GM19239 (cell line): ENCODE measurements at places on chromosomes 5 and 9.

- no peak for DNase-seq
These were observed 170.0 kb downstream of the NTRK2 start for GRCh38 chr9:84839541-84839940.

GRCh38 chr9:92325269-92325990 lies at the start of the genes CENPP and NOL8:
Gene CENPP (plus strand): TSS chr9:92325953.
Gene NOL8 (minus strand): TSS chr9:92325350. CDS start chr9:92324161, 1,189 bp downstream.
- peak; percentile 69 for DNase-seq

DNA sequence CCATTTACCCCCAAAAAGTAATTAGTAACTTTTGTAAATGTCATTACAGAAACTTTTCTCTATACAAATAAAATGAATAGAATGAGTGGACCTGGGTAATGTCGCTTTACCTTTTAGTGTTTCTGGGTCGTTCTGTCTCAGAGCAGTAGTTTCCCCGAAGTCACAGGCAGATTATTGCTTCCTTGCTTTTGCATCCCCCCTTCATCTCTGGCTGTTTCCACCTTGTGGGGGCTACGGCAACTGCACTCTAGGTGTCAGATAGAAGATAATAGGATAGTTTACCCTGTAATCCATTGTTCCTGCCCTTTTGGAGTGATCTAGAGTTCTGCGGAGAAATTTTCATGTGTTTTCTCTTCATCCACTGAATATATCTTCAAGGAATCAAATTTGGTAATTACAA lies 68.7 kb downstream of the PRR16 start:
- no peak for DNase-seq

GRCh38 chr5:161921781-161922180 lies 73.9 kb downstream of the GABRA1 start:
- DNase-seq: no peak

DNA sequence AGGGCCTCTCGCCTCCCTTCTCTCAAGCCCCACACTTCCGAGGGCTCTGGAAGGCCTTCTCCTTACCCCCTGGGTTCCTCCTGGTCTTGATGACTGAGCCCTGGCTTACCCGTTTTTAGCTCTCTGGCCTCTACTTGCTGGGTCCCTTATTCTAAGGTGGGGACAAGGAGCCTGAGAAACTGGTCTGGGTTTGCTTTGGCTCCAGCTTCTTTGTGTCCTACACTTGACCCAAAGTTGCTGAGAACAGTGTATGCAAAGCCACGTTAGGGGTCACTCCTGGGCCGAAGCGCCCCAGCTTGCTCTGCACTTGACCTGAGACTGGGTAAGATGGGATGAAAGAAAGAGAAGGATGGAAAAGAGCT lies 788 bp downstream of the ZNF346 start:
- no peak for DNase-seq

GRCh38 chr5:140627972-140628371 lies 5.0 kb downstream of the CD14 start:
- DNase-seq: no peak

DNA sequence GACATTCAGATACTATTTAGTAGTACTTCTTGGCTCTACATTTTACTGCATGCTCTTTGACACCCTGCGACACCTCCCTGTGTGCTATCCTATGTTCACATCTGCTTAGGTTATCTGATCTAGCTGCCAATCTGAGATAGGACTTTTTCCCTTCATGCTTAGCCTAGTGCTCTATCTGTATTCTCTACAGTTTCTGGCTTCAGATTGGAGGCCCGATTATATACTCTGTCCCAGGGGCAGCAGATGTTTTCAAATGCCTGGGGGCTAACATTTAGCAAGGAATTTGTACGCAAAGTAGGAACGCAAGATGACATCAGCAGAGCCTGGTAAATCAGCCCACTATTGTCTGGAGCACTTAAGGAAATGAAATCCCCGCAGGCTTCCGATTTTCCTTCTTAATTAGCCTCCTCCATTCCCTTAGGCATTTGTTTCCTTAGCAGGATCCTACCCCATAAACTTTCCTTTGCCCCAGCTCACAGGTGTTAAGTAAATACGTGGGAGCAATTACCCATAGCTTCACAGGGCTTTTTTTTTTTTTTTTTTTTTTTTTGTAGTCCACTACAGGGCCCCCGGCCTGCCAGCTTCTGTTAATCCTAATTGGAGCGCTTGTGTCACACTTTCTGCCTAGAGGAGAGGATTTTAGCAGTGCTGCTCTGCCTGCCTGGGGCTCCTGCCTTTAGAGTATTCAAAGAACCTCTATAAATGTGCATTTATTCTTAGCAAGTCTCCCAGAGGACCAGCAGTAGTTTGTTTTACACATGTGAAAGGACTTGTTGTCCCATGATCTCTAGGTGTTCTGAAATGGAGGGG lies 61.1 kb upstream of the LPAR1 start:
- no peak for DNase-seq

GRCh38 chr5:77945874-77946273 lies 169.7 kb upstream of the TBCA start:
- no peak for DNase-seq

DNA sequence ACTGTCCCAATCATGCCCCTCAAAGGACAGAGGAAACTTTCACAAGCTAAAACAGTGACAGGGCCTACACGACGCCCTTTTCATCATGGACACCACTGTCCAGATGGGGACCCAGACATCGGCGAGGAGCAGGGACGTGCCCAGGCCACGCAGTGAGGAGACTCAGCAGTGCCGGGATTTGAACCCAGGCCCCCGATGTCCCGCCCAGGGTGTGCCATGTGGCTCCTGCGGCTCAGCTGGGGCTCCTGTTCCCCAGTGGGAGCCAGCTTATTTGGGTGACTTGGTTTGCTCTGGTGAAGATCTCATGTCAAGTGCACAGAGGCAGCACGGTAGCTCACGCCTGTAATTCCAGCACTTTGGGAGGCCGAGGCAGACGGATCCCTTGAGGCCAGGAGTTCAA lies 82.2 kb downstream of the STK10 start:
- no peak for DNase-seq

DNA sequence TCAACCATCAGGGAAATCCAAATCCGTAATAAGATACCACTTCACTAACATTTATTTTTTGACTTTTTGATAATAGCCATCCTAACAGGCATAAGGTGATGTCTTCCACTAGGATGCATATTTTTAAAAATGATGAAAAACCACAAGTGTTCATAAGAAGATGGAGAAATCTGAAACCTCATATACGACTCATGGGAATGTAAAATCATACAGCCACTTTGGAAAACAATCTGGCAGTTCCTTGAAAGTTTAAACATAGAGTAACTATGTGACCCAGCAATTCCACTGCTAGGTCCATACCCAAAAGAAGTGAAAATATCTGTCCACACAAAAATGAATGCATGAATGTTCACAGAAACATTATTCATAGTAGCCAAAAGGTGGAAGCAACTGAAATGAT lies 431.0 kb downstream of the ENC1 start:
- DNase-seq: no peak

DNA sequence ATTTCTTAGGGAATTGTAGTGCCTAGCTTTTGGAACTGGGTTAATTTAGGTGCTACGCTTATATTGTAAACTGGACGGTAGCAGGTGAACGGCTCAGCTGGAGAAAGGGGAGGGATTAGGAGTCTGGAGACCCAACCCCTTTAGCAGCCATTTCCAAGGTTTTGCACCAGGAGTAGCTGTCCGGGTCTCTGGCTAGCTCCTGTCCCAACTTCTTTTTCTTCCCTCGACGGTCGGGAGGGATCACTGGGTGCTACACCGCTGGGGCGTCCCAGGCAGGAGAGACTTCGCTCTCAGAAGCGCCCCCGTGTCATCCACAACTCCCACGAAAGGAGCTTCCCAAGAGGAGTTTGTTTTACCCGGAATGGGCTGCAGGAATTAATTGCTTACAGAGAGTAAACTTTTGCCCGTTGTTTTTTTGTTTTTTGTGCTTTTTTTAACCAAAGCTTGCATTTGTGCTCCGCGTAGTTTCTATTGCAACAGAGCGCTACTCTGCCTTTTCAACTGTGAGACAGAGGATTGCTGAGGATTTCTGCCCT lies 1640.9 kb upstream of the C9orf72 start:
- no peak for DNase-seq

- no peak for DNase-seq
These were observed at the start of gene COL5A1 for GRCh38 chr9:134641173-134641989. Gene COL5A1 (plus strand): TSS chr9:134641803. CDS start chr9:134642188, 385 bp downstream.
